Stimulated activated CD8-positive, alpha-beta memory T cell treated with anti-CD3 and anti-CD28 coated beads, Interleukin-4, amount 100 ng/mL, for 24 hours (primary cell): ENCODE measurements at places on chromosomes 6 and 20.

GRCh38 chr6:13299403-13299821 lies 28.9 kb downstream of the TBC1D7 start:
- DNase-seq = no peak

GRCh38 chr6:90127595-90127994 lies 169.0 kb downstream of the BACH2 start:
- DNase-seq = no peak

GRCh38 chr6:113489952-113490746 lies 367.0 kb upstream of the MARCKS start:
- no peak for DNase-seq

GRCh38 chr6:160115421-160115820 lies 6.2 kb upstream of the SLC22A1 start:
- no peak for DNase-seq

DNA sequence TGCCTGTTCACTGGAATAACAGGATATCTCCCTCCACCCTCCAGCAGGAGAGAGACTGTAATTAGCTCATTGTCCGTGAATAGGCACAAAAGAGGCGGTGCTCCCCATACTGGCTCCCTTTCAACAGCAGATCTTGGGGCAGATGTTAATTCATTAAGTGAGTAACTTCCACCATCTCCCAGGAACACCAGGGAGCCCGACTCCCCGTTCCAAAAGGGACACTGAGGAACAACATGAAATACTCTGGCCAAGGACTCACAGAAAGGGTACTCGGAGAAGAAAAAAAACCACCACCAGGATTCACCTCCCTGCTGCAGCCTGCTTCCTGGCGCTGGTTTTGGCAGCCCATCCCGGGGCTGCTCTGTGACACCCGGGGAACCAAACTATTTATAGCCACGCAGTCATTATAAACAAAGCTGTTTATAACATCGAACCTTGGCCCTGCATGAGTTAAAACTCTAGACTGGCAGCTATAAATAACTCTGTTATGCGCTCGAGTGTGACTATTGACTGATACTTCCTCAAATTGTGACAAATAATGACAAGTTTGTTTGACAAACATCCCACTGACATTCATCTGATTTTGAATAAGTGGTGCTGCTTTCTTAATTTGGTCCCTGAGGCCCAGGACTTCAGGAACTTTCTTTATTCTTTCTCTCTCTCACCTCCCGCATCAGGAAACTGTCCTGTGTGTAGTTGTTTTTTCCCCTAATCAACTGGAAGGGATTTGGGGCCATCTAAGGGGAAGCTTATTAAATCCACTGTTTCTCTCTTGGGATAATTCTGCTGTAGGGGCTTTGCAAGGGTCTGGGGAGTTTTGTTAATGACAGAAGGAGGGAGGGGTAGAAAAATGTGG lies 521.6 kb downstream of the CD83 start:
- DNase-seq = no peak

DNA sequence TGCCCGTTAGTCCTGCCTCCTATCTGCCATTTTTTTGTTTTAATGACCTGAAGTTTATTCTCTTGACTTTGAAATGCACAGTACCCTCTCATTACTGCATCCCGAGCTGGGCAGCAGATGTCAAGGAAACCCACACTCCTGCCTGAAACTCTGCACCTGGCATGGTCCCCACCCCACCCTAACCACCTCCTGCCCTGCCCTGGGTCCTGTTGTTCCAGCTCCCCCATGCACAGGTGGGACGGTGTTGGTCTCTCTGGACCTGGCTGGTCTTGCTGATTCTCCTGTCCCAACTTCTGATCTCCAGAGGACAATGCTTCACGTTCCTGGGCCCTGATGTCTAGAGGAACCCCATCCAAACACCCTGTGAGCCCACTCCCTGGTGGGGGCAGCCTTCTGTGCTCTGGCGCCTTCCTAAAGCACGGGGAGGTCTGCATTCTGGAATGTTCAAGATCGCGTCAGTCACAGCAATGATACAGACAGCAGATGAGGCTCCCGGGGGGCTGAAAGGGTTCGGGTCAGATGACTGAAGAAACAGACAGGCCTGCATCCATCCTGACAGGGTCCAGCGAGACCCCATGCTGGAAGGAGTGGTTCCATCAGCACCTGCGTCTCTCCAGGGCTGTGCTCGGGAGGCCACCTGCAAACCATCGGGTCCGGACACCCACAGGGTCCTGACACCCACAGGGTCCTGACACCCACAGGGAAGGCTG lies 73.6 kb downstream of the ERMARD start:
- no peak for DNase-seq

DNA sequence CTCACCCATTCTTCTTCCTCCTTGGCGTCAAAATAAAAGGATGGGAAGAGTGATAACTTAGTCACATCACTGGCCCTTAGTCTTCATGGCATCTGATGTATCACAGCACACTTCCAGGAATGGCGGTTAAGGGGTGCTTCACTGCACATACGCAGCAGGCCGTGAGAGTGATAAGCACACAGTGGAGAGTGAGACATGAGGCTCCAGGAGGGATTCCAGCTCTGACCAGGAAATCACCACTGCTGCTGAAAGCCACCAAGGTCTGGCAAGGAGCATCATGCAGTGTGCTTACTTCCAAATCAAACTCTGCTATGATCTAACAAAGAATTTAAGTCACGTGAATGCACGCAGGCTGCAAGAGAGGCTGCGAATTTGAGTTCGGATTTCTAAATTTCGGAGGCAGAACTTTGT lies 62.4 kb downstream of the ARID1B start:
- no peak for DNase-seq

GRCh38 chr20:40535816-40536215 lies 153.2 kb downstream of the MAFB start:
- DNase-seq = no peak

DNA sequence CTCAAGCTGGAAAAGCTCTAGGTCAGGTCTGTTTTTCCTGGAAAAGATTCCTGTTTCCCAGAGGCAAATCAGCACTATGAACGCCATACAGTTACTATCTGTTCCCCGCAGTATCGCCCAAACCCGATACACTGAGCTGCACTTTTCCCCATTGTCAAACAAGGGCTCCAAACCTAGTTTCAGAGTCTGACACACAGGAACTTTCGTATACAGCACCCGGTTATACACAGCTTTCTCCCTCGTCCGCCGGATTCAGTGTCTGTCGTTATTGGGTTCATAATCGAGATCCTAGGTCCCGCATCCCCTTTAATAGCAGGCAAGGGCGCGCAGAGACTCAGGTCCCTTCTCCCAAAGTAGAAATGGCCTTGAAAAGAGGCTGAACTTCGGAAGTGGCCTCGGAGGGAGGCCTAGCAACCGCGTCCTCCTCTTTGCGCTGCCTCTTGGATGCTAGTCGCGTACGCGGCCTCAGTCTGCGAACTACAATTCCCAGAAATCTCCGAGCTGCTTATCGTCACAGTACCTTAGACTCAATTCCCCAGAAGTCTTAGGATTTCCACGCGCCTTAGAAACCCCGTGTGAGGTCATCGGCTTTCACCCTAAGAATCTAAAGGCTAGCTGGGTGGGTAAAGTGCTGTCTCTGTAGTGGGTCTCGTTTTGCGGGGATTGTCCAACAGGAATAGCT lies 34.2 kb downstream of the ZNF391 start:
- no peak for DNase-seq

DNA sequence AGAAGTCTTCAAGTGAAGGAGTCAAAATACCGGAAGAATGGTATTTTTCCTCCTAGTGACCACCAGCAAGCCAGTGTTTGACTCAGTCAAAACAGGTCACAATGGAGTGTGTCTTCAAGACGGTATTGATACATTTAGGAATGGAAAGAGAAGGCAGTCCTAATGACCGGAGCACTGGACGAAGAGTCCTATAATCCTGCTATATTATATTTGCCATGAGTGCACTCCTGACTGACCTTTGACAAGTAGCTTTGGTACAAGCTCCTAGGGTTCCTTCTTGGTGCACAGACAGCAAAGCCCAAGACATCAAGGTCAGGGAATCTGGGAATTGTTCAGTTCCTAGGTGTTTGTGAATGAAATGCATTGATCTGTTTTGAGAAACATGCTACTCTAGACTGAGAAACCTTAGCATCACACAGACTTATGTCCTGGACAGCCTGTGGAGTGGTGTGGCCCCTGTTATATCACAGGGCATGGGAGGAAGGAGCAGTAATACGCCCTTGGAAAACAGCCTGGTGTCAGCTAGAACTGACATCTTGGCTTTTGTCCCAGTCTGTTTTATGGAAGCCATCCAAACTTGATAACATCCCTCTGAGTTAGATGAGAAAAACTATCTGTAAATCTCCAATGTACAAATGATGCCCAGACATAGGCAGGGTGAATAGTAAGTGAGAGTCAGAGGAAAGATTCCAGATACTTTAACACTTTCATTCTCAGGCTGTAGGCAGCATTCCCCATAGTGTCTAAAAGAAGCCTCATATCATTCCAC lies 18.5 kb downstream of the NOX3 start:
- no peak for DNase-seq

GRCh38 chr20:45111799-45112471 lies 3.0 kb downstream of the WFDC5 start:
- no peak for DNase-seq

DNA sequence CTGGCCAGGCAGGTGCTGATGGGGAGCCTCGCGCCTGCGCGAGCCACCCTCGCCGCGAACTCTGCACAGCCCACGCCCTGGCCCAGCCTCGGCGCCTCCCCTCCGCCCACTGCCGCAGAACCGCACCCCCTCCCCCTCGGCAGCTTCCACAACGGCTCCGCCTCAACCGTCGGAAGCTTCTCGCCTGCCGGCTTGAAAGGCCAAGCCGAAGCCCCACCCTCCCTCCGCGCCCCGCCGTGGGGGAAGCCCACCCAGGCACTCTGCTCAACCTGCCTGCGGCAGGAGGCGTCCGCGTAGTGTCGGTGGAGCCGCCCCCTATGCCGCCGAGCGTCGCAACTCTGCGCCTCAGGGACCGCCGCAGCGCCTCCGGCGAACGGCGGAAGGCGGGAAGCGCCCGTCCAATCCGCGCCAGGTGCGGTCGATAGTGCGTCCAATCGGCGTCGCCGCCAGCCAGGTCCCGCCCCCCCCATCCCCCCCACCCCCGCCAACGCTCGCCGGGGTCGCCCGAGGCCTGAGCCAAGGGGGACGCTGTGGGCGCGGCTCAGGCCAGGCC lies at the start of gene SYCP2:
SYCP2 (minus strand) TSS at position 342 of the 553 bp plus-strand sequence. CDS start 11,224 bp downstream, outside the sequence.
- peak; percentile 44 for DNase-seq

GRCh38 chr20:10658051-10658823 lies 15.6 kb downstream of the JAG1 start:
- no peak for DNase-seq

DNA sequence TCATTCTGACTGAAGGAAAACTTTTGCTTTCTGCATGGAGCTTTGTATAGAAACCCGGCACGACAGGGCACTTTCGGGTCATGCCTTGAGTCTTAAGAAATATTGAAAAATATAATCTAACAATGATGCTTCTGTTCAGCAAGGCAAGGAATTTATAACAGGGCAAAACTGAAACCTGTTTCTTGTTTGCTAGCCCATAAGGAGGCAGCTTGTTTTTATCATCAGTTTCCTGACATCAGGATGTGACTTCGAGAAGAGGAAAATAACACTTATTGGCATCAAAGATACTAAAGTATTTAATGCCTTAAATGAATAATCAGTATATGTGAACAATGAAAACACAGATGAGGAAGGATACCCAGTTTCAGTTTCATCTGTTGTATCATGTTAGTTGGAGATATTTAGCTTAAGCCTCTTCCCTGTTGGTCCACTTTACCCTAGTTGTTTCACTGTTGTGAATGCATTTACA lies 146.5 kb downstream of the CDKAL1 start:
- DNase-seq = no peak

- DNase-seq = no peak
Measured at GRCh38 chr20:56628873-56629463, at the start of gene TFAP2C. Gene TFAP2C, plus strand, starts transcription at chr20:56629306. Its CDS starts 239 bp downstream, at chr20:56629545.

GRCh38 chr20:6707321-6707831 lies 60.1 kb upstream of the BMP2 start:
- DNase-seq = no peak

GRCh38 chr6:25263657-25264056 lies 15.5 kb upstream of the CARMIL1 start:
- DNase-seq = no peak

- DNase-seq = no peak
Measured at GRCh38 chr20:59823030-59823423, 110.4 kb downstream of the SYCP2 start.

- no peak for DNase-seq
Measured at GRCh38 chr6:28683945-28684538, 158.4 kb downstream of the GPX5 start.

DNA sequence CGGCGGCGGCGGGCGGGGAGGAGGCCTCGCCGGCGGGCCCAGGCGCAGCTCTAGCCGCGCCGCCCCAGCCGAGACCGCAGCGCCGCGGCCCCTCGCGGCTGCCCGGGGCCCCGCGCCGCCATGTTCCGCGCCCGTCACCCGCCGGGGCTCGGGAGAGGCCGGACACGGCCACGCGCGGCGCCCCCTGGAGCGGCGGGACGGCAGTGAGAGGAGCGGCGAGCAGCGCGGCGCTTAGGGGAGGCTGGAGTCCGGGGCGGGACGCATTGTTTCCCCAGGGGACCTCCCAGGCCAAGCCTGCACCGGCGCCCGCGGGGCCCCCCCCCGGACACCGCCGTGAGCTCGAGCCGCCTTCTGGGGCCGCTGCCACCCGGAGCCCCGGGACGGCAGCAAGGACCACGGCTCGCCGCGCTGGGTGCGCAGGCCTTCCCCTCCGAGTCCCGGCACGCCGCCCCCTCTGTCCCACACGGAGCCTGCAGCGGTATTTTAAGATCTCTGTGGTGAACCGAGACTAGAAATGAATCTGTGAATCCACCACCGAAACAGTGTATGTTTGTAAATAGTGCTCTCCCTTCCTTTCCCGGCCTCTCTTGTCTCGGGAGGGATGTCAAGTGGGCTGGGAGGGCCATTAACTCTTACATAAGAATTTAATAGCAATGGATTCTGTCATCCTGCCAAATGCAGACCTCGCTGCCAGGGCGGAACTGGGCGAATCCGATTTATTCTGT lies 424 bp upstream of the KIF13A start:
- DNase-seq = peak; percentile 33

- no peak for DNase-seq
Measured at GRCh38 chr20:55415567-55416142, 589.7 kb downstream of the CBLN4 start.

DNA sequence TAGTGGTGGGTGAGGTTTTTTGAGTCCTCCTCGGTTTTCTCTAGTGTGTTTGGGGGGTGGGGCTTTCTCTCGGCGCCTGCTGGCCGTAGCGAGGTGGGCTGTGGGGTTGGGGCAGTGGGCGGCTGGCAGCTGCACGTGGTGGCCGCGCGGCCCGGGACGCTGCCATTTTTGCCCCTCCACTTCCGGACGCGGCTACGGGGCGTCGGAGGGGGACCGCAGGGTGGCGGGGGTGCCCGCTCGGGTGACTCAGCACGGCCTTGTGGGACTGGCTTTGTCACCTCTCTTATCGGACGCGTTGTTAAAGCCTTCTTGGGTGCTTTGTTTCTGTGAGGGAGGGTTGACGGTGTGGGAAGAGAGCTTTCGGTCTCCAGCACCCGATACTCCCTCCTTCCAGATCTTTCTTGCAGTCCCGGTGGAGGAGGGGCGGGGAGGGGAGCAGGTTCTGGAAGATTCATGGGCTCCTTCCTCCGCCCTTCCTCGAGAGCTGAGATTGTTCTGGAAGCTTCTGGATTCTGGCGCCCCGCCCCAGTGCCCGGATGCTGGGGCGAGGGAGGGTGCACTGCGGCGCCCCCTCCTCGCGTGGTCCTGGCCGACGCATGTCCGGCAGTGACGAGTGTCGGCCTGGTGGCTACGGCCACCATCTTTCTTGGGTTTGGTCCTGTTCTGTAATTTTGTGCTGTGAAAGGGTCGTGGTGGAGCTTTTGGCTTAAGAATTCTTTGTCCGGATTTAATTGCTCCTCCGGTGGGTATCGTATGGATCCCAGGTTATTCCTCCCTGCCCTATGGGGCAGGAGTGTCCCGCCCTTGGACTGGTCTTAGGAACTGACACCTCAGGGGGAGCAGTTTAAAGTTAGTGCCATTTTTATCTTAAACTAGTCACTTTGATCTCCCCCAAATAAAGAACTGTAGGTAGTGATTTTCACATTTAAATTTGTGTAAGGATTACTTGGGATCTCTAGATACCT lies 719 bp downstream of the HSP90AB1 start:
- DNase-seq = peak; percentile 87
